ENCODE measurements at places on chromosomes 13 and 19.

DNA sequence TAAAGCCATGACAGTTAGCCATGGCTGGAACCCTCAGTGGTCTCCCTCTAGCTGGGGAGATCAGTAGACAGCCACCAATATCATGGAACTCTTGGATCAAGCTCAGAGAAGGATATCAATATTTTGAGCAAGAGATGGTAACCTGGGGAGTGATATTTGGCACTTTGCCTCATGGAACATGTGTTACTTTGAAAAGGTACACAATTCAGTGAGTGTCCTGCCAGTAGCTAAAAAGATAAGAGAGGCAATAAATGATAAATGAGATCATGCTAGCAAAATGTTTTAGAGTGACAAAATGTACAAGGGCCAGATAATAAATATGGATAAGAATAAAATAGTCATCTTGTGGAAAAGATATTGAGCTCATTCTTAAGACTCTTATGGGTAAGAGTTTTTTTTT lies 1618.7 kb downstream of the OLFM4 start:
- no peak for DNase-seq

GRCh38 chr19:41321600-41322270 lies 11.8 kb downstream of the CCDC97 start:
- peak; percentile 91 for DNase-seq

DNA sequence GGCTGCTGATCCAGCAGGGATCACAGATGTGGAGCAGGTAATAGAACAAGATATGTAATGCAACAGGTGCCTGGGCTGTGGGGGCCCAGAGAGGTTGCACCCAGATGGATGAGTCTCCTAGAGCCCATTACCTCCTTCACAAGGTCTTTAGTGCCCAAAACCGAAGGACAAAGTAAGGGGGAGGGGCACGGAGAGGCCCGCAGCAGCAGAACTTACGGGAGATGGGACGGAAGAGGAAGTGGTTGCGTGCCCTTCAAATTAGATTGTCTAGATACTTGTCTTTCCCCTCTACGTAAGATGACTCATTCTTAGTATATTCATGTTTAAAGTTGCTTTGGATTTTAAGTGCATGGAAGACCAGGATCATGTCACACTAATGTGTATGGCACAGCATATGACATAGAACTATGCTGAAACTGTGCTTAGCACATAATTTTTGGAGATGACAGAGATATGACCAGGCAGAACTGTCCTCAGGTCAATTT lies 5.7 kb upstream of the MRPS31 start:
- no peak for DNase-seq

DNA sequence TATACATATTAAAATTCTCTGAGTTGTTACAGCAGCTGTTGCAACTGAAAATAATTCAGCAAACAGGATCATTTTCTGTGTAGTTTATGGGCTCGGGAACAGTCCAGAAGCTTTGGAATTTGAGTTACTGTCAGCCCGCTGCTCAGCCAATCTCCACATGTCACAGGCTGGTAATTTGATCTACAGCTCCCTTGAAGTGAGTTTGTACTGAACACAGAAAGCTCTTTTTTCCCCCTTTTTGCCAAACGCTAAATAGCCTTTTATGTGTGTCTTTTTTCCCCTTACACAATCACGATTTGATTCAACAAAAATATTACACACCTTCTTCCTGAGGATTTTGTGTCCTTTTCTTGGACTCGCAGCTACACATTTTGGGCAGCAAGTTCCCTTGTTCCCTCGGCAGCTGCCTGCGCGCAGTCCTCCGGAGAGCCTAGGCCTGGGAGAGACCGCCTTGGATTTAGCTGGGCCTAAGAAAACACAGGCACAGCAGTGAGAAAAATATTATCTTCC lies 371.4 kb downstream of the KCNRG start:
- DNase-seq = peak; percentile 14

DNA sequence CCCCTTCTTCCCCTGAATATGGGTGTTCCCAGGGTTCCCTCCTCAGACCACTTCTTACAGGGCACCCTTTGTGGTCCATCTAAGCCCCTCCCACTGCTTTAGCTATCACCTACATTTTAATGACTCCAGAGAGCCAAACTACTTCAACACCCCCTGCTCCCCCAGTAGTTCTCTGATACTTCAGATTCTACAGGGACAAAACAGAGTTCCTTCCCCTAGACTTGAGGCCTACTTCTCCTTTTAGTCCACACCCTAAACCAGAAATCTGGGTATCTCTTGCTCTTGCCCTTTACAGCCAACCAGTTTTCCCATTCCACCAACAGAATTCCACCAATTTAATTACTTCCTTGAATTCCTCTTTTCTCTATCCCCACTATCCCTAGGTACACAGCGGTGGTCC lies 107.2 kb downstream of the KCNRG start:
- no peak for DNase-seq

DNA sequence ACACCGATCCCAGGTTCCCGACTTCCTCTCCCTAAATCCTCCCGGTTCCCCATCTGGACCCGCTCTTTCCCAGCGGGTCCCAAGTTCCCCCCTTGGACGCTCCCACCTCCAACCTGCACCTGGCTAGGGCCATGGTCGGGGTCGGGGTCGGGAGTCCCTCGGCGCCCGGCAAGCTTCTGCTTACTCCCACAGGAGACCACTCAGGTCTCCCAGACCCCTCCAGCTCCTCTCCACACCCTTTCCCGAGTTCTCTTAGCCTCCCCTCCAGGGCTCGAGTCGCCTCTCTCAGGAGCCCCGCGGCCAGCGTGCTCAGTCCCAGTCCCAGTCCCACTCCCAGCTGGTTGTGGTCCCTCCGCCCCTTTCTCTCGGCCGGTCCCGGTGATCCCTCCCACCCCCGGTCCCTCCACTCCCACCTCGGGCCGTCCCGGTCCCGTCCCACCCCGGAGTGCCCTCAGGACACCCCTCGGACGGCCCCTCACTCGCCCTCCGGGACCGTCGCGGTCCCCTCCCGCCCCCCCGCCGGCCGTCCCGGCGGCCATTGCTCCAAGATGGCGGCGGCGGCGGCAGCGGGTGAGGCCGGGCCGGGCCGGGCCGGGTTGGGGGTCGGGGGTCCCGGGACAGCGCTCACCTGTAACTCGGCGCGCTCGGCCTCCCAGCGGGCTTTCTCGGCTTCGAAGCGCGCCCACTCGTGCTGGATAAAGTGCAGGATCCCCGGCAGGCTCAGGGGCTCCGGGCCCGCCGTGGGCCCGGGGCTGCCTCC lies at the start of gene FKRP:
Gene FKRP, plus strand, starts transcription at position 537 of the 760 bp plus-strand sequence. CDS start 9,394 bp downstream, outside the sequence.
- DNase-seq = peak; percentile 60

DNA sequence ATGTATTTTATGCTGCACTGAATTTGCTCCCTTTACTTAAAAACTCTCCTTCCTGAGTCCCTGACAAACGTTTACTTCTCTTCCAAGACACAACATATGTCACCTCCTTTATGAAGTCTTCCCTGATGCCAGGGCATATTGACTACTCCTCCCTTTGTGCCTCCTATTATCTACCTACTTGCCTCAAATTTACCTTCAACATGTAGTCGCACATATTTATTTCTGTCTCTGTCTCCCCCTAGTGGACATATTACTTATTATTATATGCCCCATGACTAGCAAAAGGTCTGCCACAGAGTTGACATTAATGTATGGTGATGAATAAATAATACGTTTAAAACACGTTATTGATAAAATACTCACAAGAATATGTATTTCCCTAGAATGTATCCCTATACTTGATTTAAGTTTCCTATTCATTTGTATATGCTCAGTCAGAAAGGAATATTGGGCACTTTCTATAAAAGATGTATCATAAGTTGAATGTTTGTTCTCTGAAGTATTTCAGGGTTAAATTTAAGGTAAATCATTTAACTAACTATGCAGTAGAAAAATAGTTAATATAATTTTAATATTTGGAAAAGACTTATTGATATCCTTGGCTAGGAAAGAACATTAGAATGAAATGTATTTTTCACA lies 250.3 kb upstream of the ATXN8OS start:
- DNase-seq = no peak

DNA sequence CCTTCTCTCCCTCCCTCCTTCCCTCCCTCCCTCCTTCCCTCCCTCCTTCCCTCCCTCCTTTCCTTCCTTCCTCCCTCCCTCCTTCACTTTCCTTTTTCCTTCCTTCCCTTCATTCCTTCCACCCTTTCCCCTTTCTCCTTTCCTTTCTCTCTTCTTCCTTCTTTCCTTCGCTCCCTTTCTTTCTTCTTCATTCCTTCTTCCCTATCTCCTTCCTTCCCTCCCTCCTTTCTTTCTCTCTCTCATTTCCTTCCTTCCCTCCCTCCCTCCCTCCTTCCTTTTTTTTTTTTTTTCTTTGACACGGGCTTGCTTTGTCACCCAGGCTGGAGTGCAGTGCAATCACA lies 105.5 kb downstream of the IER2 start:
- DNase-seq = no peak

GRCh38 chr13:112057736-112058518 lies 9.0 kb upstream of the SOX1 start:
- no peak for DNase-seq

GRCh38 chr13:93226623-93227279 lies at the start of gene GPC6:
Gene GPC6, plus strand, starts transcription at chr13:93226807.
- peak; percentile 70 for DNase-seq

- no peak for DNase-seq
Observed at GRCh38 chr19:37928527-37929286, 21.7 kb downstream of the SIPA1L3 start.

DNA sequence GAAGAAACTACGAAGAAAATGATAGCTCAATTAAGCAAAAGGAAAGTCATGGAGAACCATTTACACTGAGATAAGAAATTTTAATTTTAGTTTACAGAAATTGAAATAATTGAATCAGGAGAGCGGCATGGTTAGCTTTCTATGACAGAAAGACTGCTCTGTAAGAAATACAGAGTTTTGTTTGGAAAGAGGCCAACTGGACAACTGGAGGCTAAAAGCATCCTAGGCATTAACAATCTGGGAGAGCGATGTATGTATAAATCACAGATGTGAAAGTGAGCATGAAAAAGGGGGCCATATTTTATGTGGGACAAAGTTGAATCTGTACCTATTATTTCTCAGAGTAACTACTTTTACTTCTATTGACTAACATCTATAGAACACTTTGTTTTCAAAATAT lies 1608.8 kb upstream of the PCDH20 start:
- DNase-seq = no peak

GRCh38 chr13:109816808-109817203 lies 30.4 kb upstream of the IRS2 start:
- peak; percentile 32 for DNase-seq

DNA sequence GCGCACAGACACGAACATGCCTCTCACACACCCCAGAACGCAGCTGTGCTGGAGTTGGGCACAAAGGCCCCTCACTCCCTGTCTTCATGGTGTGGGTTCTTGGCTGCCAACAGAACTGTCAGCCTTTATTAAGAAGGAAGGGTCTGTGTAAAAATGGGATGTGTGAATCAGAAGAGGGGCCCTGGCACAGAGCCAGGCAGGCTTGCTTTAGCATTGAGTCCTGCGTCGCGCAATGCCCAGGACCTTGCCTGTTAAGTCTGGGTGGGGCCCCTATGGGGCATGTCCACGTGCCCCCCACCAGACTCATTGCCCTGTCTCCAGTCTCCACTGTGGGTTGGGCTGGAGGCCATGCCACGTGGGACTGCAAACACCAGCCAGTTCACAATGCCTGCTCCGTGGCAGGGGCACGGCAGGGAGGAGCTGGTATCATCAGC lies 84.8 kb downstream of the SLC7A1 start:
- no peak for DNase-seq

- DNase-seq = no peak
Observed at GRCh38 chr13:109226631-109227030, 559.8 kb downstream of the IRS2 start.
